ENCODE measurements at places on chromosomes 5 and 9. TPM values are rescaled to one million over a fixed set of nuclear protein-coding genes. Genes with fewer than 3 reads are reported as not detected.

Gene CDH9
- 0.59 TPM for total RNA-seq

Gene LMAN2
- total RNA-seq = 494 TPM

Gene SNX24
- total RNA-seq = 28.1 TPM

Gene FGF1
- total RNA-seq = 3.3 TPM

Gene CREBRF
- total RNA-seq = 10.0 TPM

Gene HTR4
- total RNA-seq = not detected

Gene MYOT
- total RNA-seq = not detected

Gene SLC4A9
- not detected for total RNA-seq

Gene TLX3
- not detected for total RNA-seq

Gene SFXN1
- total RNA-seq = 234 TPM

Gene NDOR1
- total RNA-seq = 2.7 TPM

Gene GRPEL2
- total RNA-seq = 21.7 TPM

Gene CCL28
- total RNA-seq = 1.5 TPM

Gene ZMYND19
- total RNA-seq = 18.4 TPM

Gene F2RL1
- total RNA-seq = 15.1 TPM

Gene F2RL2
- total RNA-seq = 5.6 TPM

Gene FCHSD1
- 61.7 TPM for total RNA-seq

Gene WNK2
- not detected for total RNA-seq

Gene TAF1L
- total RNA-seq = not detected

Gene ARID3C
- not detected for total RNA-seq

Gene SPINK6
- not detected for total RNA-seq

Gene IL5
- not detected for total RNA-seq

Gene BTF3
- 130 TPM for total RNA-seq

Gene ARL14EPL
- total RNA-seq = not detected

Gene HAVCR2
- not detected for total RNA-seq

Gene ADRA1B
- total RNA-seq = under 0.01 TPM

Gene PHPT1
- total RNA-seq = 98.9 TPM

Gene ECSCR
- 0.74 TPM for total RNA-seq

Gene NR4A3
- total RNA-seq = 0.30 TPM

Gene CBY3
- not detected for total RNA-seq

Measured in smooth muscle cell of the umbilical artery (primary cell).